ENCODE measurements at places on chromosomes 5 and 9.

DNA sequence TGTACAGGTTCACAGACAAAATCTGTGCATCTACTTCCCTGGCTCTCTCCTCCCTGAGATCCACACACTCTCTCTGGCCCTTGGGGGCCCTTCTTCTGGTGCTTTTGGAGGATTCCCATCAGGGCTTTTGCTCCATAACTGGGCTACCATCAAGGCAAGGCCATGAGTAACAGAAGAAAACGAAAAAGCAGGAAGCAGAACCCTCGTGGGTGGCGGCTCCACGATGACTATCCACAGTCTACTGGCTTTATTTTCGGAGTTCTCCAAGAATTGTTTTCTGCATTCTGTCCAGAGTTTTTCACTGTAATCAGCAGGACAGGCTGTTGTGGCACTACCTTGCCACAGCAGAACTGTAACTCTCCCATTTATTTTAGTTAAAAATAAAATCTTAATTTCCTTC, 19.9 kb downstream of the PNPLA7 start:
- no peak for DNase-seq

DNA sequence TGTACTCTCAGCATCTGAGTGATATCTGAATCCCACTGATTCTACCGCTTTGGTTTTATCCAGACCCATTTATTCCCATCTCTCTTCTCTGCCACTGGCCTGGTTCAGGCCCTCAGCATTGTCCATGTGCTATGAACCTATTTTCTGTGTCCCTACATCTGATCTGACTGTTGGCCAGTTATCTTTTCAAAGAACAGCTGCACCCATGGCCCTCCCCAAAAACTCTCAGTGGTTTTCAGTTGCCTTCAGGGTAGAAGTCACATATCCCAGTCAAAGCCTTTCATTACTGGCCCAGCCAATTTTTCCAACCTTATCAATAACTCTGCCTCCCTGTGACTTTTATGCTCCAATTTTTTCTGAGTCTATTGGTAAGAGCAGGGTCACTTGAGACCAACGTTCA, 297.0 kb downstream of the TRIM32 start:
- no peak for DNase-seq

GRCh38 chr5:168792678-168793077, 213.5 kb upstream of the PANK3 start:
- no peak for DNase-seq

GRCh38 chr9:129606161-129607026, 14.5 kb downstream of the C9orf50 start:
- DNase-seq = no peak

GRCh38 chr5:54991416-54991815, 6.0 kb upstream of the ESM1 start:
- DNase-seq = no peak

- no peak for DNase-seq
Measured at GRCh38 chr5:35042781-35043180, 5.0 kb downstream of the AGXT2 start.

- no peak for DNase-seq
Measured at GRCh38 chr5:159398936-159399335, 68.6 kb upstream of the IL12B start.

GRCh38 chr5:119343766-119344165, 12.1 kb upstream of the TNFAIP8 start:
- no peak for DNase-seq
